Stimulated activated CD8-positive, alpha-beta memory T cell treated with anti-CD3 and anti-CD28 coated beads, Interleukin-2, amount 100 ng/mL, for 1 hour (primary cell): ENCODE measurements at places on chromosomes 7 and 10.
A peak's percentile ranks its signal among the peaks of the same experiment; 100 is the strongest.

- no peak for DNase-seq
Measured at GRCh38 chr10:121830101-121830500, 97.7 kb downstream of the ATE1 start.

DNA sequence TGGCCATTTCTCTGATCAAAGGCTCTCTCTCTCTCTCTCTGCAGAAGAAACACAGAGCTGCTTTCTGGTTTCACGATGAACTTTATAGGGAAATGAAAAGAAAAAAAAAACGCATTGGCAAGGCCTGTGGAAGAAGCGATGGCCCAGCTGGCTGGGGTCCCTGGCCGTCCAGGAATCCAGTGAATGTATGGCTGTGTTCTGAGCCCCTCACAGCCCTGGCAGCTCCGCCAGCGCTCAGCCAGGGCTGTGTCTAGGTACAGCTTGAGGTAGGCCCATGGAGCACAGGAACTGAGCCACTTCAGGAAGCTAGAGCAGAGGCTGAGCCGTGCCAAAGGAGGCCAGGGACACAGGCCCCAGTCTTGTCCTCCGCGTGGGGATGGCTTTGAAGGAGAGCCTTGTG is 13.1 kb upstream of the UCMA start:
- DNase-seq = no peak

DNA sequence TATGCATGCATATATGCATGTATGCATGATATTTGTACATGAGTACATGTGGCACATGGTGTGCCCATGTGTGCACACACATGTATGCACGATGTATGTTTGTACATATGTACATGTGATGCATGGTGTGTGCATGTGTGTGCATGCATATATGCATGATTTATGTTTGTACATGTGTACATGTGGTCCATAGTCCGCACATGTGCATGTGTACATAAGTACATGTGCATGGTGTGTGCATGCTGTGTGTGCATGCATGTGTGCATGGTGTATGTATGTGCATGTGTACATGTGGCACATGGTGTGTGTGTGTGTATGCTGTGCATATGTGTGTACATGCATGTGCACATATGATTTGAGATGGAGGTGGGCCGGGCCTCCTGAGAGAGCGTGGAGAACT is 384.2 kb downstream of the TYW1 start:
- DNase-seq = no peak

- DNase-seq = no peak
Measured at GRCh38 chr10:84665883-84666463, 337.6 kb downstream of the CCSER2 start.

GRCh38 chr7:142381727-142382390 is 124.0 kb upstream of the PRSS58 start:
- no peak for DNase-seq

GRCh38 chr10:75008952-75009351 is 102.5 kb upstream of the SAMD8 start:
- DNase-seq = no peak

DNA sequence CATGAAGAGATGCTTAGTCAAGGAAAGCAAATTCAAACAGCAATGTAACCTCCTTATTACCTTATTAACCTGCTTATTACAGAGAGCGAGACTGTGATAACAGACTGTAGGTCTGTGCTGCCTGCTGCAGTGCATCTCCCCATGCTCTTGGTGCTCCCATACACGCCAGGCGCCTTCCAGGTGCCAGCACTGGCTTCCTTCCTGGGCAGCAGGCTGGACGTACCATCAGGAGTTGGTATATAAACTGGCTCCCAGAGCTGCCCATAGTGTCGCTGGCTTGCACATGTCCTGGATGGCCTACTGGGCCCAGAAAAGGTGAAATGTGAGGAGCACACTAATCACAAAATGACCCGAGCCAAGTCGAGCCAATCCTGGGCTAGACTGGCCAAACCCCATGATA is 13.5 kb downstream of the ATP6V0E2 start:
- DNase-seq = no peak

- DNase-seq = no peak
Measured at GRCh38 chr7:115973406-115973805, 57.2 kb downstream of the TFEC start.

DNA sequence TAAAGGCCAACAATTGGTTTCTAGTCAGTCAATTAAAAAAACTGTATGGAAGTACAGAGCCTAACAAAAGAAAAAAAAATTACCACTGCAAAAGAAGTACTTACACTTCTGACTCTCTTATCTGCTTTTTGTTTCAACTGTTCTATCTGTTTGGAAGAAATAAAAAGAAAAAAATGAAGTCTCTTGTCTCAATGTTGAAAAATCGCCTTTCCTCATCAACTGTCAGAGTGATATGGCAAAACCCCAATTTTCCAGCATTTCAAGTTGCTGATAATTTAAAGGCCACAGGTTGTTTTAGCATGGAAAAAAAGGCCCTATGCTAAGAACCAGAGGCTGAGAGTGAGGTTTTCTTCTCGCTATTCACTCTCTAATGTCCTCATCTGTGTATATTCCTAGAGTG is 13.6 kb downstream of the ZDHHC6 start:
- no peak for DNase-seq

DNA sequence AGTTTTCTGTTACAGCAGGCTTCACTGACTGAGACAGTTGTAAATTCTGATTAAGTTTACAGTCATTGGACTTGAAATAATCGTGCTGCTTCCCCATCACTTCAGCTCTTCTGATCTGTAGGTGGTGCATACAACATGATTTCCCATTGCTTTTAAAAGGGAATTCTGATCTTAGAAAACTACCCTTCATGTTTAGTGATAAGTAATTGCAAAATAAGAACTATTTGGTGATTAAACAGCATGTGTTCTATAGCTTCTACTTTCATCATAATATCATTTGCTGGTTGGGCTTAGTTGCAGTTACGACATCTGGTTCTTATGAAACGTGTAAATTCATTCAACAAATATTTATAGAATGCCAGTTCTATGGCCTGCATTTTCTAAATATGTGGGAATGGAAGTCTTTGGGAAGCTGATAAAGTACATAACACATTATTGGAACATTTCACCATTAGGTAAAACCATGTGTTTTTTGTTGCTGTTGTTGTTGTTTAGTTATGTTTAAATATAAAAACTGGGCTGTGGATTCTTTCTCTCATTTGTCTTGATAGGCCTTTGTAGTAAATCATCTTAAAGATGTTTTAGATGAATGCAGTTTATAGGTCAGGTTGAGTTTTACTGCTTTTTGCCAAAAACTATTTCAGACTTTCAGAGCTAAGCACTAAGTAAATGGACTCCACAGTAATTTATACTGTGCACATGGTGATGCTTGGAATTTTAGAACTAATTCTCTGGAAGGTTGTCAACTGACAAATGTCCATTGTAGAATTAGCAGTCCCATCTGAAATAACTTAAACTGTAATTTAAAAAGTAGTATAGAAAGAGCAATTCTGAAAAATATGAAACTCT is 13.1 kb downstream of the GNAI1 start:
- DNase-seq = no peak

- DNase-seq = no peak
Measured at GRCh38 chr10:78319371-78319770, 285.7 kb downstream of the RPS24 start.

DNA sequence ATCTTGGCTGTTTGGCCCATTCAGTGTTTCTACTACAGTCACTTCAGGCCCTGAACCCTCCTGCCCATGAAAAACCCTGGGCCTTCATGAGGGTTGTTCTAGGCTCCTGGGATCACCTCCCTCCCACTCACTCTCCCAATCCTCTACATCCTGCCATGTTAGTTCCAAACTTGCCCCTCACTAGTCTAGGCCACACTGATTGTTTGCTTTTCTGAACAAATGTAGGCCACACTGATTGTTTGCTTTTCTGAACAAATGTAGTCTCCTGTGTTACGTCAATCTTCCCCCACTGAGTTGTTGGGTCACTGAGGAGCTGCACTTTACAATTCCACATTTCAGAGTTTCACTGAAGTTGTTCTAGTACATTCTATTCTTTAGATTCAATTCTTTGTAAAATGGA is 5.3 kb upstream of the ALDH18A1 start:
- DNase-seq = no peak

GRCh38 chr10:105075031-105075430 is 433.9 kb downstream of the SORCS3 start:
- no peak for DNase-seq

DNA sequence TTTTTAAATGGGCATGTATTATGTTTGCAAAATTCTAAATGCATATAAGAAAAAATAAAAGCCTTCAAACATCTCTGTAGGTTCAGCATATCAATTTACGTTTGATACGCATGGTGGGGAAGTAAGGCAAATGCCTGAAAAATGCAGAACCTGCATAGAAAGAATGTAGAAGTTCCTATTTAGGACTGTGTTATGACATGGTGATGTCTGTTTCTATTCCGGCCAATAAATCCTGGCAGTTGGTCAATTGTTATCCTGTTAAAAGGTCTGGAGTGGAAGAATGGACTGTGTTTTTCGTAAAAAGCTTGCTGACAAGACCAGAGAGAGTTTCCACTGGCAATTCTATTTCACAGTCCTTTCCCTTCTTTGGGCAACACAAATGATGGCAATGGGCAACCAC is 49.6 kb upstream of the CAV2 start:
- DNase-seq = no peak

DNA sequence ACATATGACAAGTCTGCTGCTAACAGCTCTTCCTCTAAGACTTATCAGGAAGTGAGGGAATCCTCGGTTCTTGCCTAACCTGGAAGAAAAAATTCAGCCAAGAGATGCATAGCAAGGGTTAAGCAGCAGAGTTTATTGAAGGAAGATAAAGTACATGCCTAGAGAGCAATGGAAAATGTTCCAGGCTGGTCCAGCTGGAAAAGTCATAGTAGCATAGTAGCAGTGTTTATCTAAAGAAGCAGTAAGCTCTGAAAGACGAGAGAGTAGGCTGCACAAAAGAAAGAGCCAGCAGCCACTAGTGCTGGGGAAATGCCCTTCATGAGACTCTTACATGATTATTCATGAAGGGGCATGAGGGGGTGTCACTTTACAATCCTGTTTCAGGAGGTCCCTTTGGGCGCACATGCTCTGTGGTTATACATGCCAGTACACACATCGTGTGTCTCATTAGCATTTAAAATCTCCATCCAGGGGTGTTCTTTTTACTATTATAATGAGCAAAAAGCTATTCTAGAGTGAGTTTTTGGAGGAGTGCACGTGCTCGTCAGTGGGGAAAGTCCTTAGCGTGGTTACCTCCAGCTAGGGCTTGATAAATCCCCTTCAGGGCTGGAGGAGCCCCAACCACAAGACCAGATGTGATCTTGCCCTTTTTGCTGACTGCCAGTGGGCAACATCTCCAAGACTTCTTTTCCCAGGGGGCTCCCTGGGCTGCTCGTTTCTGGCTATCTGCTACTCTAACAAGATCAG is 716.1 kb downstream of the PARD3 start:
- DNase-seq = no peak

DNA sequence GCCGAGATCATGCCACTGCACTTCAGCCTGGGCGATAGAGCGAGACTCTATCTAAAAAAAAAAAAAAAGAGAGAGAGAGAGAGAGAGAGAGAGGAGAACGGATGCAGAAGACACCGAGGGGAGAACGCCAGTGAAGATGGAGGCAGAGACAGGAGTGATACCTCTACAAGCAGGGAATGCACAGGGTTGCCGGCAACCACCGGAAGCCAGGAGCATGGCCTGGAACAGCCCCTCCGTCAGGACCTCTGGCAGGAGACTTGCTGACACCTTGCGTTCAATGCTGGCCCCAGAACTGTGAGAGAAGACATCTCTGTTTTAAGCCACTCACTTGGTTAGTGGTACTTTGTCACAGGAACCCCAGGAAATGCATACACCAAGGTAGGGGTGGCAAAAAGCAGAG is 38.1 kb upstream of the DUSP5 start:
- no peak for DNase-seq

DNA sequence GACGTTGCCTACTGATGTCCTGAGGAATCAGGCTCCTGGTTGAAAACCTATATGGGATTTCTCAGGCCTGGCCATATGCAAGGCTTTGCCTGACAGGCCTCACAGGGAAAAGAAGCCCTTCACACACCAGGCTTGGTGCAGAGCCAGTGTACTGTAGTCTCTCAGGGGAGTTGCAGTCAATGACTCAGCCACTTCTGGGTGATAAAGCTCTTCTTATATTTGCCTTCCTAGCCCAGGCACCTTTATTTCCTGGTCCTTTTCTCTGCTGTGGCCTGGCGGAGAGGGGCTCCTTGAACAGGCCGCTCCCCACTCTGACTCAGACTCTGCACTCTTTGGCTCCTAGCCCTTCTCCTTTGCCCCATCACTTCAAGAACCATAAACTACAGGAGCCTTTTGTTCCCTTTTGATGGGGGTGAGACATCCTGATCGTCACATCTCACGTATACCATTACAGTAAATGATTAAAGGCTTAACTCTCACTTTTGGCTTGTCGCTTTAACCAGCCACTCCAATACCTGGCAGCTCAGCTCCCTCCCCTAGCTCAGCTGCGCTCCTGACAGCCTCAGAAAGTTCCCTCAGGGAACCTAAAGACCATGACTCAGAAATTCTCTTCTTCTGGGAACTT is 33.5 kb downstream of the DPY19L1 start:
- DNase-seq = no peak

GRCh38 chr10:97570146-97570788 is 2.3 kb upstream of the ANKRD2 start:
- no peak for DNase-seq

DNA sequence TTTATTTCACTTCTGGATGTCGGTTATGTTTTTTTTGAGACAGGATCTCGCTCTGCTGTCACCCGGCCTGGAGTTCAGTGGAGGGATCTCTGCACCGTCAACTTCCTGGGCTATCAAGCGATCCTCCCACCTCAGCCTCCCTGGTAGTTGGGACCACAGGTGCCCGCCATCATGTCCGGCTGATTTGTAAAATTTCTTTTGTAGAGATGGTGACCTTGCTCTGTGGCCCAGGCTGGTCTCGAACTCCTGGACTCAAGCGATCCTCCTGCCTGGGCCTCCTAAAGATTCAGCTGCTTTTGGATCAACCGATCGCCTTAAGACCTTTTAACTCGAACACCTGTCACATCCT is 606 bp upstream of the RABGEF1 start:
- peak; percentile 1 for DNase-seq

- no peak for DNase-seq
Measured at GRCh38 chr10:93995598-93996271, 2.0 kb downstream of the PLCE1 start.

DNA sequence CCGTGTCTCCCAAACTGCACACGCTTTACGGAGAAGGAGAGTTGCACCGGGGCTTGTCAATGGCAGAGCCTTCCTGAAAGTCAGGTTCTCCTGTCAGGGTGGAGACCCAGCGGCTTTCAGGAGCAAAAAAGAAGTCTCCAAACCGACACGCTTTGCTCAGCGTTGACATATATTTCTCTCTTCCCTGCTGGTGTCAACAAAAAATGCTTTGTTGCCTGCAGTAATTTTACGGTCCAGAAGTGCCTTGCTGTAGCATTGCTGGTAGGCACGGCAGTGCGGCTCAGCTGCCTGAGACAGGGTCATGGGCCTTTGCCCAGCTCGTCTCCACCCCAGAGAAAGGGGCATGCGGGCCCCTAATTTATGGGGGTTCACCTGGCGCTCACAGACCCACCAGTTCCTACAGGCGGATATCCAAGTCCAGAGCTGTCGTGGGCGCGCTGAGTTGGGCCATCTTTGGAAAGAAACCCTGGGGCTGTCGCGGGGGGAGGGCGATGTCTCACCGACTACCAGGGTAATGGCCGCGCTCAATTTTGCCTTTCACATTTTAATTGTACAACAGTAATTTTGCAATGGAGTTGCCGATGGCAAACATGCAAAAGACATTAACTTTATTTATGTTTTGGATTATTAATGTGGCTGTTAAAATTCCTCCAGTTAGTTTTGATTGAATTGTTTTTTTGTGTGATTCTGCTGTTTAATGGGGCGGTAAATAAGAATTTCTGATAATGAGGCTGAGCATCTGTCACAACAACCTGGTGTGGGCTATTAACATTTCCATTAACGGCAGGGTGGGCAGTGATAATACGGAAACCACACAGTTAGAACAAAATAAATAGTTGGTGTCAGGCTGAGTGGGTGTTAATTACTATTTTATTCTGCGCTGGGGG is 478.2 kb upstream of the FOXK1 start:
- no peak for DNase-seq
